H9 (cell line): ENCODE measurements at places on chromosomes 12 and 14.

GRCh38 chr12:101667591-101667990 lies 29.8 kb upstream of the CHPT1 start:
- DNase-seq = no peak

DNA sequence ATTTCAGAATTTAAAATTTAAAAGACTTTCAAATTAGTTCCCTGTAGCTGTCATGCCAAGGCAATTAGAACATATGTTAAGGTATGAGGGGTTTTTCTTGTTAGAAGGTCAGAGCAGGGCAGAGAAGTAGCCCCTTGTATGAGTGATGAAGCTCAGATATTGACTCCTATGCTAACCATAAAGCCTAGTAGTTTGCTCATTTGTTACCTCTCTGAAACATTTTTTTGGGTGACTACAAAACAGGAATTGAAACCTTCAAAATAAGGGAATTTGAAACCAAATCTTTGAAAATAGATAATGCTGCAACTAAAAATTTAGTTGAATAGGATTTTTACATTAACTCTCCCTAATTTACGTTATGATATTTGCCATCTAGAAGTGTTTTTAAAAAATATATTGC lies 333.5 kb downstream of the NAV3 start:
- DNase-seq = no peak

DNA sequence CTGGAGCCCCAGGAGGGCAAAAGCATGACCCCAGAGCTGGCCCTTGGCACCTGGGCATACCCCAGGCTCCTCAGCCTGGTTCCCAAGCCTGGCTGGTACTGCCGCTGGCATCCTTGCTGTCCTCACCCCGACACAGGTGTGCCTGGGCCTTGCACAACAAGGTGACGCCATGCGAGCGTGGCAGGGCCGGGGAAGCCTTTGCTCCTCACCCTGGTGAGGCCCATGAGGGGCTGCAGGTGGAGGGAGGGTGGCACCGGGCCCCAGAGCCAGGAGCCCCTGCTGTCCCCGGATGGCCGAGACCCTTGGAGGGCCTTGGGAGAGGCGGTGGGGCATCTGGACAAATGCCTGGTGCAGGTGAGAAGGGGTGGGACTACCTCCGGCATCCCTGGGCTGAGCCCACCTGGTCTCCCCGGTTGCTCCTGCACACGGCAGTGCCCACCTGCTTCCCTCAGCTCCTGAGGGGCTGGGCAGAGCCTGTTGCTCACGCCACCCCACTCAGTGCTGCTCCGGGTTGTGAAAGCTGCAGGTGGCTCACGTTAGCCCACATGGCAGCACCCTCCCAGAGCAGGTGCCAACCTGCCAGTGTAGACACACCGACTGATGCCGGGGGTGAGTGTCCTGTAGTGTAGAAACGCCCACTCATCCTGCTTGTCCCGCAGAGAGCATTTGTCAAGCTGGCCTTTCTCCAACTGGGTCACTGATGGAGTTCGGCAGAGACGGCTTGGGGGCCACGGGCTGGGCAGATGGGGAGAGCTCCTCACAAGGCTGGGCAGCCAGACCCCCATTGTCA lies 24.6 kb upstream of the KIF26A start:
- DNase-seq = no peak

DNA sequence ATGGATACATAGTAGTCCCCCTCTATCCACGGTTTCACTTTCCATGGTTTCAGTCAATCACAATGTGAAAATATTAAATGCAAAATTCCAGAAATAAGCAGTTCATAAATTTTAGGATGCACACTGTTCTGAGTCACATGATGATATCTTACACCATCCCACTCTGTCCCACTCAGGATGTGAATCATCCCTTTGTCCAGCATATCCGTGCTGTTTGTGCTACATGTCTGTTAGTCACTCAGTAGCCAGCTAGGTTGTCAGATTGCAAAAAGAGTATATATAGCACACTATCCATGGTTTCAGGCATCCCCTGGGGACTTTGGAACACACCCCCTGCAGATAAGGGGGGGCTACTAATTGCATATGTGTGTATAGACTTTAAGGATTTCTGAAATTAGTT lies 8.1 kb upstream of the NAA30 start:
- no peak for DNase-seq

- DNase-seq = no peak
Measured at GRCh38 chr14:50397390-50398188, 908 bp upstream of the CDKL1 start.

- peak; percentile 97 for DNase-seq
Measured at GRCh38 chr12:52879394-52880351, 25.2 kb downstream of the KRT8 start.

GRCh38 chr12:6341417-6342139 lies at the start of gene TNFRSF1A:
TSS of gene TNFRSF1A (minus strand) at chr12:6342076. CDS start at chr12:6341814, 262 bp downstream.
- DNase-seq = peak; percentile 82

DNA sequence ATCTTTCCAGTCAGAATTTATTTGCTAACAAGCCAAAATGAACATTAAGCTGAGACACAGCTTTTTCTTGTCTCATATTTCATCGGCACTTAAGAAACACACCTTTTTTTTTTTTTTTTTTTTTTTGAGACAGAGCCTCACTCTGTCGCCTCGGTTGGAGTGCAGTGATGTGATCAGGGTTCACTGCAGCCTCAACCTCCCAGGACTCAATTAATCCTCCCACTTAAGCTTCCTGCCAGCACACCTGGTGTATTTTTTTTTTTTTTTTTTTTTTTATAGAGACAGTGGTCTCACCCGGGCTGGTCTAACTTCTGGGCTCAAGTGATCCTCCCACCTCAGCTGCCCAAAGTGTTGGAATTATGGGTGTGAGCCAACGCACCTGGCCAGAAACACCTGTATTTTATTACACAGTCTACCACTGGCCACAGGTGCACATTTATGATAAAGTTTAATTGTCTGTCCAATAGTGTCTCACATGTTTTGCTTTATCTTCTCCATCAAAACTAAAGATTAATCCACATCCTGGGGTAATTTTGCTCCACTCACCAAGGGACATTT lies 62.7 kb downstream of the C2CD5 start:
- no peak for DNase-seq

DNA sequence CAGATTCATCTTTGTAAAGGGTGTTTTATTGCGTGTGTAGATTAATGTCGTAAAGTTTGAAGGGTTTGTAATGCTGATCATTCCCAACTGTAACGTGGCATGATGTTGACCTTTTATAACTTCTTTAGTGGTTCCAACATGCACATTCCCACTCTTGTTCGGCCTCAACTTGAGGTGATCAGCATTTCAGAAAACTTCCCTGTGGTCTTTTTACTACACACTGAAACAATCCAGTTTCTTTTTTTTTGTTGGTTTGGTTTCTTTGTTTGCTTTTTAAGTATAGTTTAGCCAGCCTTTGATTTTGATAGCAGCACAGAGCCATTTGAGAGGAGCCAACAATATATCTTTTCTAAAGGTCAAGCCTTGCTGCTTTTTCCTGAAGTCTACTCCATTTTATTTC lies 22.8 kb downstream of the UTP20 start:
- no peak for DNase-seq

GRCh38 chr14:61569812-61570548 lies 125.3 kb upstream of the HIF1A start:
- DNase-seq = no peak

GRCh38 chr12:64016521-64016920 lies 172.0 kb downstream of the SRGAP1 start:
- no peak for DNase-seq

DNA sequence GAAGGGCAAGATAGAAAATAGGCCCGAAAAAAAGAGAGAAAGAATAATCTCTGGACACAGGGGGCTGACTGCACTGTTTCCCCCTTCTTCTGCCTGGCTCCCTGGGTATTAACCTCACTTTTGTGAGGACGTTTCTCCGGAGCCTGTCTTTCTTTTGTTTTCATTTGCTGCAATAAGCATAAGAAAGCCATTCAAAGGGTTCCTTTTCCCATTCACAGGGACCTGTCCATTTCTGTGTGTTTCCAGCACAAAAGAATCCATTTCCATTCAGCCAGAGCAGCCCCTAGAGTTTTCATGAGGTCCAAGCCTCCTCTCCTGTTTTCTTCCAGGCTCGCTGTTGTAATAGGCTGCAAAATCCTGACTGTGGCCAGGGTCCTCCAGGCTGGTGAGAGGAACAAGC lies 16.8 kb downstream of the PLXNC1 start:
- DNase-seq = no peak

- no peak for DNase-seq
Measured at GRCh38 chr14:59262717-59263454, 74.4 kb downstream of the DAAM1 start.

- no peak for DNase-seq
Measured at GRCh38 chr12:10861366-10861765, 12.1 kb upstream of the PRR4 start.

DNA sequence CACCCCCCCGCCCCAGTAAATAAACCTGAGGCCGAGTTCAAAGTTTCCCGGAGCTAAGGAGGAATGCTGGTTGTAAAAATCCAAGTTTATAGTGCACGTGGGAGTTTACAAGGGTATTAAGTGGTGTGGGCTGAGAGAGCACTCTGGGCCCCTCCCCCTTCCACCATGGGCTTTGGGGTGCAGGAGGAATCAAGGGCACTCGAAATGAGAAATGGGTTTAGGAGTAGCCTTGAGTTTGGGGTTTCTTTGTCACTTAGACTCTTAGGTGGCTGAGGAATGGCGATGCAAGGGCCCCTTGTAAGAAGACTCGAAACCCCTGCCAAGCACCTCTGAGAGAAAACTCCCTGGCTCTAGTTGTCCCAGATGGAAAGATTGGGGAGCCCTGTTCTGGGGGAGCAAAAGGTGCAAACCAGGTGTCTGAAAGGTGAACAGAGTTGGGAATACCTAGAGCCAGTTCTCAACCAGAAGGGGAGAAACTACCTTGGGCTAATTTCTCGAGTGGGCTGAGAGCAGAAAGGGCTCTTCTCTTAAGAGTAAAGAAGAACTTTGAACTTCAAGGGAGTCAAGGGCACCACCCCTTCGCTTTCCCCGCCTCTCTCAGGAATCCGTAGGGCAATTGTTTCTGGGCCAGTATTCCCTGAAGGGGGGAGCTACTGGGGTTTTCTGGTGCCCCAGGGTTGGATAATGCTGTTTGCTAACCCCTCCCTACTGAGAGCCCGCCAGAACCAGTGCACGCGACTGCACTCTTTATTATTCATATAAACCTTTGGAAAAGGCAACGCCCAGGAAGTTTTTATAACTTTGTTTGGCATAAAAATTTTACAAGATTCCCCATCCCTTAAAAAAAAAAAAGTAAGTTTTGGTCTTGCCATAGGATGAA lies 4.0 kb upstream of the HOTAIR start:
- DNase-seq = no peak

GRCh38 chr12:53380104-53380793 lies at the start of gene SP1:
TSS of gene SP1 (plus strand) at chr12:53380176. CDS start at chr12:53380292, 116 bp downstream.
- peak; percentile 93 for DNase-seq

GRCh38 chr14:31932675-31933074 lies 144.4 kb upstream of the ARHGAP5 start:
- no peak for DNase-seq

- no peak for DNase-seq
Measured at GRCh38 chr12:120539303-120539702, 5.1 kb downstream of the RNF10 start.

DNA sequence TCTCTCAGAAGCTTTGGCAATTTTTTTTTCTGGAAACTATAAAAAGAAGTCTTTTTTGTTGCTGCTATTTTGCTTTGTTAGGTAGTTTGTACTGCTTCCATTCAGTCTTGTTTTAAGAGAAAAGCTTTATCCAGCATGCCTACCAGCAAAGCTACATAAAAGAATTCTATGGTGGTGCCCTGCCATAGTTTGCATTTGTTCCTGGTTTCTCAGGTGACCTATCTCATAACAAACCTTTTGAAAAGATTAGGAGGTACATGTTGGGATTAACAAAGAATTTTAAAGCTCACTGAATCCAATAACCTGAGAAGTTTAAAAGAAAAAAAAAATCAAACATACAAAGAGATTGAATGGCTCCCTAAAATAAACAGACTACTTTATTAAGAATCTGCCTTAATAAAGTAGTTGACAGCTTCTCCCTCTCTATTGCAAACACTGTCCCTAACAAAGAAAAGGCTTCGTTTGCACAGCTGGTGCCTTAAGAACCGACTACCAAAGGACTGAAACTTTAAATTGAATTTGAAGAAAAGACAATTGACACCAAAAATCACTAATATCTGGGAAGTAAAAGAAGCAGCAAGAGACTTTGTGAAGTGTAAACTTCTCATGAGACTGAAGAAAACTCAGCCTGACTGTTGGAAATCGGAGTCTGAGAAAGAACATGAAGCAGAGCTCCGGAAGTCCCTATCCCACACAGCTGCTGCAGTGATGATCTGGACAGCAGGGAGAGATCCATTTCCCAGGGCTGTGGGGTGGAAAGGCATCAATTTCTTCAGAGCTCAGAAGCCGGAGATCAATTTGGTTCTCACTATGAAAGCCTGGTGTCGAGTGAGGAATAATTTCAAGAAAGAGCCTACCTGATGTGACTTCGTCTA lies 102.7 kb upstream of the PLEKHA5 start:
- no peak for DNase-seq

- DNase-seq = no peak
Measured at GRCh38 chr14:99929601-99930000, 135.6 kb upstream of the EVL start.

DNA sequence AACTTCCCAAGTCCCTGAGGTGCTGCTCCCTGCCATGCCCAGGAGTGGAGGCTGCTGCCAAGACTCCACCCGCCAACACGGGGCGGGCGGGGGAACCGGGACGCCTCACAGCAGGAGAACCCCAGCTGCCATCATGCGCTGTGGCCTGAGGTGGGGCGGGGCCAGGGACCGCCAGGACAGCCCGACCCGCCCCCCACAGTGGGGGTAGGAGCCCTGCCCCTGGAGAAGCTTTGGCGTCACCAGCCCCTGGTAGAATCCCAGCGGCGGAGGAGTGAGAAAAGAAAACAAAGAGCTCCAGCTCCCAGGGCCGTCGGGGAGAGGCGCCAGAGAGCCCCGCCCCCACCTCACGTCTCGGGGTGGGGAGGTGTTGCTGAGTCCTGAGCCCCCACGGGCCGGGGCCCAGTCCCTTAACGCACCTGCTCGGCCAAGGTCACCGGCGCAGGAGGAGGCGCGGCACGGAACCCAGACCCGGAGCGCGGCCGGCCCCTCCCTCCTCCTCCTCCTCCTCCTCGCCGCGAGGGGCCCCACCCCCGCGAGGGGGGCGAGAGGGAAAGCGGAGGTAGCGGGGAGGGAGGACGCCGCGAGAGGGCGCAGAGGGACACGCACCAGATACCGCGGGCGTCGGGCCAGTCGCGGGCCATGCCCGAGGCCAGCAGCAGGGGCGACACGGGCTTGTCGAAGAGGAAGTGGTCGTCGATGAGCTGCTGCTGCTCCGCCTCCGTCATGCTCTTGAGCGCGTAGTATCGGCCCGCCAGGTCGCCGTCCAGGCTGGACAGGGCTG lies 1.8 kb downstream of the CKB start:
- DNase-seq = peak; percentile 81
